ENCODE measurements at places on chromosomes 12 and 14.
A peak's percentile ranks its signal among the peaks of the same experiment; 100 is the strongest.

DNA sequence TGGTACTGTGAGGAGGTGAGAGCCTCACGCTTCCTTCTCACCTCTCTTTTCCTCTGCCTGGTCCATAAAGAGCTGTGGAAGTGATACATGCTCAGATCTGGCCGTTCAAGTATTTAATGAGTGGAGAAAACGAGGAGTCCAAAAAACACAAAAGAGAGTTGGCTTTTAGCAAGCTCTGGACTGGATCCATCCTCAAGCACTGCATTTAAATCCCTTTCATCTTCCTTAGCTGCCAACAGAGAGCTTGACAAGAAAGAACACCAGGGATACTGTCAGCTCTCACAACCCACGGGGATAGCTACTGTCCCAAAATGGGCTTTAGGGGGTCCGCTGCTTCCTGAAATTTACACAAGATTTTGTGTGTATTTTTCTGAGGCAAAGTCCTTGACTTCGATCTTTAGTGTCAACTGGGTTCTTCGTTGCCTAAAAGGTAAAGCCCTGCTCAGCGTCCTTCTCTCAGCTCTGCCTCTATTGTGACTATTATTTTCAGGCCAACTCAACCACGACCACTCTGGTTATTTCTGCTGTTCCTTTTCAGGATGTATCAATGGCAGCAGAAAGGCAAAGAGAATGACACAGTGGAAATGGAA is 120.9 kb downstream of the TMTC1 start:
- DNase-seq = no peak

DNA sequence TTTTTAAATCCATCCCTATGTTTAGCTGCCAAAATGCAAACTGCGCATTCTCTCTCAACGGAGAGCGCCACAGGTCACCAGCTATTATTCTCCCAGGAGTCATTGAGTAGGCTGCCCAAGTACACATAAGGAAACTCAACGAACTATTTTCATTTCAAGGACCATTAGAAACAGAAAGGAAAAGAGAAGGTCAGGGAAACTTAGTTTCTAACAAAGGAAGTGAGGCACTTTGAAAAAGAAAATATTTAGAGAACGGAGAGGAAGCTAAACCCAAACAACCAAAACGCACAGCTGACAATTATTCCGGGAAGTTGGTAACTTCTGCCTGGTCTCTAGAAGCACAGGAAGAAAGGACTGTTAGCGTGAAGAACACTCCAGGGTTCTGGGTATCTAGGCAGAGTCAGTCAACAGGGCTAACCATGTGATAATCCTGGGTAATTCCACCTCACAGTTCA is 23.5 kb downstream of the GPHB5 start:
- no peak for DNase-seq

GRCh38 chr14:69675877-69676416 is 64.6 kb downstream of the SUSD6 start:
- no peak for DNase-seq

DNA sequence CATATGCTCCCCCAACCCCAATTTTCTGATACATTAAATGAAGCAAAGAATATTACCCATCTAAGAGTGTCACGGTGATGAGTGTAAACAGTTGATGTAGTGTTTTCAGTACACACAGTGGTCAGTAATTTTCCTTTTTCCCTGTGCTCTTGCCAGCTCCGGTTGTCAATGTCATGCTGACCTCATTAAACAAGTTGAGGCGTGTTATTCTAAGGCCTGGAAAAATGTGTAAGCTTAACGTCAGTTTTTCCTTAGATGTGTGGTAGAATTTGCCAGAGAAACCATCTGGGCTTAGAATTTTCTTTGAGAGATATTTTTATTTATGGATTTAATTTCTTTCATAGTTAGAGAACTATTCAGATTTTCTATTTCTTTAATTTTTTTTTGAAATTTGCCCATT is 11.7 kb upstream of the SERPINA6 start:
- no peak for DNase-seq

GRCh38 chr14:77076113-77076631 is 21.9 kb upstream of the CIPC start:
- no peak for DNase-seq

DNA sequence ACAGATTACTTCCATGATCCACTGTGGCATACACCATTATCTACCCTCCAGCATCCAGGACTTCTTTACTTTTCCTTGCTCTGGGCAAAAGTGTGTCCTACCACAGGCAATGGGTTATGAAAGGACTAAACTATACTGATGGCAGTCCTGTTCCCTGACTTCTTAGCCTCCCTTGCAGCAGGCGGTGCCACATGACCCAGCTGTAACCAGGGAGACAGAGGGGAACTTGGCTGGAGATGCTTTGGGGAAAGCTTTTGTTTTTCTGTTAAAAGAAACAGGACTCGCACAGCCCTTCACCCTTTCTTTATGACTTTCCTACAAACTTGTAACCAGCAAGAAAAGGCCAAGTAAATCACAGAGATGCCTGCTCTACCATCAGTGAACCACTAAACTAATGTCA is 394.4 kb downstream of the PCNX1 start:
- DNase-seq = no peak

DNA sequence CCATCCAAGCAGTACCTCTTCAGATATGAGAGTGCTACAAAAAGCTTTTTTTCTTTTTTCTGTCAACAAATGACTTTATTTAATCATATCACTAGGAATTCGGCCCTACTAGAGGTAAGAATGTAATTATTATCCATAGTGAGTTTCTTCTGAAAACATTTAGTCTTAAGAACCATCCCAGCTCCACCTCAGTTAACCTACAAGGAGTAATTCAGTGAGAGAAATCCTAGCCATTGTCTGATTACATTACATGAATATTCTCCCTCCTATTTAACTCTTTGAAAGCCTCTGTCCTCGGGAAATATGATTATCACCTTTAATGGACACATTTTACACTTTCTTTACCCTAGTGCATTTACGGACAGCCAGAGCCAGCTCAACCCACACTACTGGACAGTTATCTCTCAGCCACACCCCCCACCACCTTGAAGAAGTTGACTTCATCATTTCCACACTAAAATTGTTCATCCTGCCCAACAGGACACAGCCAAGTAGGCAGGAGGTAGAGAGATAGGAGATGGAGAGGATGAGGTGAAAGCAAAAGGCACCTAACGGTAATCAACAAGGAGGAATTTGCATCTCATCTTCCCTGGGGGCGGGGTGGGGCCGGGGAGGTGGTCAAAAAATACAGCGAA is 1.3 kb downstream of the PPFIA2 start:
- DNase-seq = no peak

- DNase-seq = no peak
These were observed 50.5 kb downstream of the SLC6A12 start for GRCh38 chr12:163406-163986.

DNA sequence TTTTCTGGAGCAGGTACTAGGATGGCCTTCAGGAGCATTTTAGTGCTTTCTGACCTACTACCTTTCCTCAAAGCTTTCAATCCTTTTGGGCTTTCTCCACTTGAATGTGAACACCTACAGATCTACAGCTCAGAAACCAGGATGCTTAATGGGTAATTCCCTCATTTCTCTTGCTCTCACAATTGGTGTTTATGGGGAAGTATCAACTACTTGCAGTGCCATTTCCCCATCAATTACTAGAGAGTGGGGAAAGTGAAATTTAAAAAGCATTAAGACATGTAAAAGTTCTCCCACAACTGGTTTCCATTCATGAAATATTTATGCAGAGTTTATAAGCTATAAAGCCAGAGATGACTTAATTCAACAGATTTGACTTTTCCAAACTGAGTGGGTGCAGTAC is 2.1 kb upstream of the YY1 start:
- DNase-seq = no peak

DNA sequence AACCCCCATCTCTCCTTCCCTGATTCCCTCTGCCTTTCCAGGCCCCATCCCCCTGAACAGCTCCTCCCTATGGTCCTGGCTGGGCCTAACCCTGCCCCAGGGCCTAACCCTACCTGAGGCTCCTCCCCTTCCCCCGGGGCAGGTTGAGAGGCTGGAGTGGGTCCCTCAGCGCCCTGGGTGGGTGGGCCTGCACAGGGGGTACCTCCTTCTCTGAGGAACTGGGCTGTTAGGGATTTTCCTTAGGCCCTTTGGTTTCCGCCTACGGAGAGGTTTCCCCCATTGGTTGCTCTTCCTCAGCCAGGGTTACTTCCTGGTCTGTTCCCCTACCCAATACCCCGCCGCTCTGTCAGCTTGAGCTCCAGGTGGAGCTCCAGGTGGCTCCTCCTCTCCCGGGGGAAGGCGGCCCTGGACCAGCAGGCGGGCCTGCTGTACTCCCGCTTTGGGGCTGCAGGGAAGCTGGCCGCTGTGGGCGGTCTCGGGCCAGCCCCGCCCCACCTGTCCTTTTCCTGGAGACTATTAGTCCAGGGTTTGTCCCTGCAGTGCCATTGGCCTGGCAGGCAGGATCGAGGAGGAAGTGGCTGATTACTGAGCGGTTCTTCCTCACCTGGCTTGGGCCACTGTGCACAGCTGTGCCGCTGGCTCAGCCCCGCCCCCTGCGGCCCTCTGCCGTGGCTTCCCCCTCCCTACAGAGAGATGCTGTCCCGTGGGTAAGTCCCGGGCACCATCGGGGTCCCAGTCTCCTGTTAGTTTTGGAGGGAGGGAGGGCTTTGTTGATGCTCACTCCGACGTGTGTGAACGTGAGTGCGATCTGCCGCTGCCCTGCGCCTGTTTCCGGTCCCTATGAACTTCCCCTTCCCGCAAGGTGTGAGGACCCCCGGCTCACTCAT is 2.5 kb downstream of the C12orf57 start:
- DNase-seq = peak; percentile 95

Measured in NCI-H2081 treated with DMSO at 0.1 percent for 48 hours (cell line).